ENCODE measurements at places on chromosomes 6 and 20.

- DNase-seq = no peak
Observed at GRCh38 chr6:49142421-49143151, 320.5 kb downstream of the MMUT start.

- no peak for DNase-seq
Observed at GRCh38 chr6:28865401-28866204, 58.2 kb downstream of the TRIM27 start.

DNA sequence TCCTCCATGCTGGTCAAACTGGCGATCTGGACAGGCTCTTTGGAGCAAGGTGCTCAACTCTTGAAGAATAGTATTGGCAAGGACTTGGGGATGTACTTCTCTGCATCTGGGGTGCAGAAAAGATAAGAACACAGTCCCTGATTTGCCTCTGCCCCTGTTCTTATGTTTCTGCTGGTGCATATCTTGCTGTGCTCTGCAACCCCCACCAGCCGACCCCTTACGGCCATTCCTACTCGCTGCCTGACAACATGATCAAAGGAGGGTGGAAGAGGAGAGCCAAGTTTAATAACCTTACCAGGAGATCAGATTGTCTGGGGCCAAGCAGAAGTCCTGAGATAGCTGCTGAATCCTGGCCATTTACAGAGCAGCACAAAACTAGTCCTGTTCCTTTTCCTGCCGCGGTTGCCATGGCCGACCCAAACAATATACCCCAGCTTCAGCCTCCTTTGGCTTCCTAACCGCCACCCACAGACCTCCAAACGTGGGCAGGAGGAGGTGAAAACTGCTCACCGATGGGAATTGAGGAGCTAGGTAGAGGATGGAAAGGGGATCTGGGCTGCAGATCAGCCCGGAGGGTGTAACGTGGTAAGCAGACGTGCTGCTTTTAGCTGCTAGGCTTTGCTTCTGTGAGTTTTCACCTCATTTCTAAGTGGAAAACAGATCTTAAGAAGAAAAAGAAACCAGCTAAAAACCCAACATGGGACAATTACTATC, 60.9 kb downstream of the ATXN1 start:
- DNase-seq = no peak

GRCh38 chr6:102895683-102896082, 1502.2 kb downstream of the GRIK2 start:
- DNase-seq = no peak

Data from stimulated activated CD8-positive, alpha-beta memory T cell treated with anti-CD3 and anti-CD28 coated beads, Interleukin-12 subunit alpha, Interleukin-12 subunit beta, amount 100 ng/mL, for 4 hours (primary cell).